ENCODE measurements at places on chromosomes 7 and 10.

DNA sequence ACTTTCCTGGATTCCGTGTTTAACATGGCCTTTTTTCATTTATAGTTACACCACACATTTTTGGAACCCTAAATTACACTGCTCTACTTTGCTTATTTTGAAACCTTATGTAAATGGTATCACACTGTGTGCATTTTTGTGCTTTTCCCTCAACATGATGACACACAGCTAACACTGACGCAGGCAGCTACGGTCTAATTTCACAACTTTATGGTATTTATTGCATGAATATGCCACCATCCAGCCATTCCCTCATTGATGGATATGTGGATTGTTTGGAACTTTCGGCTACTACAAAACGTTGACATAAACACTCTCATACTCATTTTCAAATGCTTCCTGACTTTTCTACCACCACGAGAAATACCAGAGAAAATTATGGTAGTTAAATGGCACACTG lies 6.9 kb downstream of the PAPOLB start:
- no peak for DNase-seq

GRCh38 chr10:84047258-84048010 lies 91.9 kb upstream of the GHITM start:
- no peak for DNase-seq

DNA sequence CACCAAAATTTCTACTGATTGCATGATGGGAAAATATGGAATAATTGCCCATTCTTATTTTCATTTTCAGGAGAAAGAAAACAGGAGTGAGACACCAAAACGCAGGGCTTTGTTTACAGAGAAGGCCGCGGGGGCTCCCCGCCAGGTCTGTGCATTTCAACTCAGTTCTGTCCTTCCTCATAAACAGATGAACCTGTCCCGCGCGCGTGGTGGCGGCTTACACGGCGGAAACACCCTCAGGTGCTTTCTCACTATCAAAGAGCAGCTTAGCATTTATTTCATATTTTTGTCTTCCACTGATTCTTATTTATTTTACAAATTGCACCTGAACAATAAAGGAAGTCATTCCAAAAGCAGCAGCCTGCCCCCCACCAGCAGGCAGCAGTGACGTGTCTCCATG lies 579.4 kb downstream of the PTPRN2 start:
- no peak for DNase-seq

DNA sequence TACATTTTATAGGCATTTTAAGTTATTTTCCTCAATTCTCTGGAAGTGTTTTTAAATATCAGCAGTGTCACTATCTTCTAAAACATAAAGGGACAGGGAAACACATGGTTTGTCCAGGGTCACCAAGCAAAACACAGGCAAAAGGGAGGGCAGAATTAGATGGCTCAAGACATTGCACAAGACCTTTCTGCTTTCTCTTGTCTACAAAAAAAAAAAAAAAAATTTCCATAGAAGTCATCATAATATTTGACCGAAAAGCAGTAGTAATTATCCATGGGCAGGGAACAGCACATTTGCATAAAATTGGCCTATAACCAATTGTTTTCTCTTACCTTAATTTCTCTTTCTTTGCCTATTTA lies 703.1 kb upstream of the FZD8 start:
- no peak for DNase-seq

DNA sequence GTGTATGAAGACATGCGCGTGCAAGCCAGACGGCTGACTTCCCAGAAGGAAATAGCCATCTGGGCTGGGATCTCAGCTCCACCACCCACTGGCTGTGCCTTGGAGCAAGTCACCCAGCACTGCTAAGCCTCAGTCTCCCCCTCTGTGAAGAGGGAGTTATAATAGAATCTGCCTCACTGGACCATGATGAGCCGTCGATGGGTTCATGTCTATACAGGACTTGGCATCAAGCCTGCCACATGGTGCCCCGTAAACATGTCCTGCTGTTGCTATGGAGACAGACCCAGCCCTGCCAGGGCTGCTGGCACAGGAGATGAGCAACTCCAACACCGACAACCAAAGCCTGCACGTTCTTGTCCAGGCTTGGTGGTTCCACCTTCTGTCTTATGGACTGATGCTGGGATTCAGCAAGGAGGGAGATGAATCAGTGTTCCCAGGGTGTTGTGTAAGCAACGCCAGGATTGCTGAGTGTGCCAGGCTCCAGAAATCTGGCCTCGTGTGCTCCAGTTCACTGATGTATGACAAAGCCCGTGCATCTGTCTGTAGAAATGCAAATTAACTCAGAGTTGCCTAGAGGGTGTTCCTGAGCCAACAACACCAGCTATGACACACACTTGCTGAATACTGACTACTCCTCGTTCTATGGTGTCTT lies 5.6 kb downstream of the GPR15LG start:
- peak; percentile 81 for DNase-seq

DNA sequence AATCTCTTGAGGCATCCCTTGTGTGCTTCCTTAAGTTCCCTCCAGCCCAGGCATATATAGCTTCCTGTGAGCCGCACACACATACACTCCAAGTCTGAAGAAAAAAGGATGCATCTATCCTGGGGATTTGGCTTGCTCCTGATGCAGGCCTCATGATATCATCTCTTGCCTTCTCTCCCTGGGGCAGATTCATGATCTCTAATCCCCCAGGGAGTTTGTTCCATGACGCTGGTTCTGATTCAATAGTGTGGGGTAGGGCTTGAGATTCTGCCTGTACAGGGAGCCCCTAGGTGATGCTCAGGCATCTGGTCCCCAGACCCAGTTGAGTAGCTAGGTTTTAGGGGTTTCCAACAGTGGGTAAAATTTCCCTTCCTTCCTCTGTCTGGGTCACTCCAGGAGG lies 1.5 kb downstream of the PON1 start:
- no peak for DNase-seq

GRCh38 chr10:60149003-60149402 lies 240.7 kb downstream of the ANK3 start:
- DNase-seq: no peak

- no peak for DNase-seq
Measured at GRCh38 chr7:18724318-18724717, 228.8 kb downstream of the HDAC9 start.

- DNase-seq: no peak
Measured at GRCh38 chr10:96360766-96361165, 2.0 kb upstream of the OPALIN start.

DNA sequence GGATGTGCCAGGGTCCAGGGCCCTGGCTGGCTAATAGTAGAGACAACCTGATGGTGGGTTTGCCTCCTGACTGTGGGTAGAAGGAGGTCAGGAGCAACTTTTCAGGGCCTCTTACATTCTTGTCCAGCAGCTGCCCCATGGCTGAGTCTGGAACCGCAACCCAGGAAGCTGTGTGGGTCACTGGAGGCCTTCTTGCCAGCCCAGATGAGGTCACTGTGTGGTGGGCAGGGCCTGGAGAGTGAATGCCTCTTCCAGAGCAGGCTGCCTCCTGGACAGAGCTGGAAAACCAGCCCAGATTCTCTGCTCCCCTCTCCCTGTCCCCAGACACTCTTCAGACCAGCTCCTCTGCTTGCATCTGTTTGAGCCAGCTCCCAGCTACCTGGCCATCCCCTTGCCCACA lies 43.5 kb upstream of the LEP start:
- no peak for DNase-seq

GRCh38 chr7:102318482-102318971 lies 31.9 kb downstream of the SH2B2 start:
- no peak for DNase-seq

- DNase-seq: no peak
Measured at GRCh38 chr7:44727158-44727936, 21.3 kb upstream of the ZMIZ2 start.

DNA sequence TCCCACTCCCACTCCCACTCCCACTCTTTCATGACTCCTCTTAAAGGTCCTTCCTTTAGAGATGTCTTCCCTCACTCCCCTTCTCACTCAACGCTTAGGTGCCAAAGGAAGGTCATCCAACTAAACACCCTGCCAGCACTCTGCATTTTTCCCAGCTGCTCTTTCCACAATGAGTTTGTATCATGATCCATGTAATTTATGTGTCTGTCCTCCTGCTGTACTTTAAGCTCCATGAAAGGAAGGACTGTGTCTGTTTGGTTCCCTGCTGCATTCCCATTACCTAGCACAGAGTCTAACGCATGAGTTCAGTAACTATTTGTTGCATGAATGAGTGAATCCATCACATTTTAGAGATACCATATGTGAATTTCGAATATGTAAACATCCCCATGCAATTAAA lies 252.7 kb downstream of the KIF20B start:
- DNase-seq: no peak

DNA sequence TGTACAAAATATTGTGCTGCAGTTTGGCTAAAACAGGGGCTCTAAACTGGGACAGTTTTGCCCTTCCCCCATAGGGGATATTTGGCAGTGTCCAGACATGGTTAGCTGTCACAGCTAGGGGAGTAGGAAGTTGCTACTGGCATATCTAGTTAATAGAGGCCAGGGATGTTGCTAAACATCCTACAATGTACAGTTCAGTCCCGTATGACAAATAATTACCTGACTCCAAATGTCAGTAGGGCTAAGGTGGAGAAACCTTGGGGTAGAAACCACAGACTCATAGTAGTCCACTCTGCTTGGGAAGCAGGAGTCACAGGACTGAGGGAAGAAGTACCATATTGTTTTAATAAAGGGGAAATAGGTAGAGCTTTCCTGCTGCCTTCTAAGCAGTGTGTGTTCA lies 39.8 kb downstream of the WBP1L start:
- DNase-seq: no peak

- peak; percentile 35 for DNase-seq
Measured at GRCh38 chr7:7706556-7707172, 11.7 kb downstream of the RPA3 start.

DNA sequence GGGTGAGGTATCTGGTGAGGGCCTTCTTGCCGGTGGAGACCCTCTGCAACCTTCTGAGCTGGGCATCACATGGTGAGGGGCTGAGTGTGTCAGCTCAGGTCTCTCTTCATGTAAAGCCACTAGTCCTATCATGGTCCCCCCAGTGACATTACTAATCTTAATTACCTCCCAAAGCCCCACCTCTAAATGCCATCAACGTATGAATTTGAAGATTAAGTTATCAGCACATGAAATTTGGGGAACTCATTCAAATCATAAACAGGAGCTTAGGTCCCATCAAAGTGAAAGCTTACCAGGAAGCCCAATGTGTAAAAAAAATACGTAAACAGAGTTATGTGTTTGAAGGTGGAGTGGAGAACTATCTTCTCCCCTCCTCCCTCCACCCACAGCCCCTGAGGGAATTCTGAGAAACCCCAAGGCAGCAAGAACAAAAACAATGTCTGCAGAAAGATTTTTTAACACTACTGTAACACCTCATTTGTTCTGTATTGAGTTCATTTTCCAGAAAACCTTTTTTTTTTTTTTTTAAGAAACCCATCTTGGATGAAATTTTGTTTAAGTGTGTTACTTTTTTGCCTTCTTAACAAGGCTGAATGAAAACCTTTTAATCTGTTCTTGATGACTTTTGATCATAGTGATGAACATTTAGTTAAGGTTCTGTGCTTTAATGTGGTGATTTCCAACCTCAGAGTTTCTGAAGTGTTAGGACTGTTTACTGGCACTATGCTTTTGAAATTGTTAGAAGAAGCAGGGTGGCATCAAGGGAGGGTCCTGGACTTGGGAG lies 19.1 kb upstream of the PCGF5 start:
- no peak for DNase-seq

- no peak for DNase-seq
Measured at GRCh38 chr10:93072225-93072712, 1.4 kb upstream of the CYP26A1 start.

DNA sequence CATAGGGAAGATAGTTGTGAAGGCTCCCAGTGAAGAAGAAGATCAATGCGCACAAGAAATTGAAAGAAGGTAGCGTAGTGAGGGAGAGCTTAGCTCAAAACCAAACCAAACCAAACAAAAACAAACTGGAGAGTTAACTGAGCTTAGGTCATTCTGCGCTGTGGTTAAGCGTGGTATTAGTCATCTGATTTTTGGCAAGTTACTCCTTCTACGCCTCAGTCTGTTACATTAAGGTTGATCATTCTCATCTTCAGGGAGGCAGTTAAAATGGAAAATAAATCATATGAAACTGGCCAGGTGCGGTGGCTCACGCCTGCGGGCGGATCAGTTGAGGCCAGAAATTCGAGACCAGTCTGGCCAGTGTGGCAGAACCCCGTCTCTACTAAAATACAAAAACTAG lies 259.7 kb downstream of the EXOC4 start:
- no peak for DNase-seq

DNA sequence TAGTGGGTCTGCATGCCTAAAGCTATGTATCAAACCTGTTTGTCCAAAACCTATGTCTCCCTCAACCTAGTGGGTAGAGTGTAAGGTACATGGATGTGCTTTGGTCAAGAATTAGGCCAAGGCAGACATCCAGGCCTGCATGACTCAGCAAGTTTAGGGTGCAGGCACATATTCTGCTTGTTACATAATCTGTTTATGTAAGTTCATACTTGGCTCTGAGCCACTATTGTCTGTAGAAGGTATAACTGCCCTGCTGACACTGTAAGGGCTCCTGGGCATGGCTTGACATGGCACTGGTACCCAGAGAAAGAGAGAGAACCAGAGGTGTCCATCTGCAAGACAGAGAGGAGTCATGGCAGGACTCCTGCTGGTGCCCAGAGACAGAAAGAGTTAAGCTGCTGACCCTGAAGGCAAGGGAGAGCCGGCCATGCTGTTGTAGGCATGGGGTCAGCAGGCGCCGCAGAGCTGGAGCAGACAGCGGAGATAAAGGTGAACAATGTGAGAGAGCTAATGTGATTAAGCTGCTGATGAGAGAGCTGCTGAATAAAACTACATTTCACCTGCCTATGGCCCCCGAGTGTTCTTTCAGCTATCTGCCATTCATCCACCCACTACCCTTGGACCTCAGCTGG lies 118.5 kb upstream of the TMEM106B start:
- DNase-seq: no peak

GRCh38 chr7:84302949-84303348 lies 108.4 kb upstream of the SEMA3A start:
- DNase-seq: no peak

GRCh38 chr7:111018960-111019736 lies 71.8 kb upstream of the LRRN3 start:
- peak; percentile 2 for DNase-seq

- DNase-seq: no peak
Measured at GRCh38 chr10:87500646-87501048, 4.0 kb upstream of the MINPP1 start.

GRCh38 chr10:87767253-87767652 lies 50.8 kb downstream of the ATAD1 start:
- no peak for DNase-seq

GRCh38 chr10:50497758-50498157 lies 126.0 kb downstream of the SGMS1 start:
- no peak for DNase-seq

- DNase-seq: peak; percentile 37
Measured at GRCh38 chr7:133854739-133855138, 272.4 kb upstream of the LRGUK start.

Data from Ammon's horn (tissue), 1 donor.